Right lung (tissue), 10 donors: ENCODE measurements at places on chromosomes 7 and 10.

DNA sequence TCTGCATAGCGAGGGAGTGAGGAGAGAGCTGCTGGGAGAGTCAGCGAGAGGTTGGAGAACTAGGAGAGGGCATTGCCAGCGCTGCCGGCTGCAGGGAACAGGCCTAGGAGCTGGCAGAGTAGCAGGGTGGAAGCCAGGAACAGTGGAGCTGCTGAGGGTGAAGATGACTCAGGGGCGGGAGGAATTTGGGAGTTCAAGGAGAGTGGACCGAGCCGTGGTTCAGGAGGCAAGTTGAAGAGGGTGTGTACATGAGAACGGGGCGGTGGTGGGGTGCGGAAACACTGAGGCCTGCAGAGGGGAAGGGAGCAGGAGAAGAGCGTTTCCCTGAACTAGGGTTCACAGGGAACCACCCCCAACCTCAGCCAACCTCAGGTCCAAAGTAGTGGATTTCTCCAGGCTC is 31.5 kb downstream of the HIF1AN start:
- DNase-seq = no peak

GRCh38 chr10:82390866-82391658 is 516.1 kb downstream of the NRG3 start:
- DNase-seq = no peak

DNA sequence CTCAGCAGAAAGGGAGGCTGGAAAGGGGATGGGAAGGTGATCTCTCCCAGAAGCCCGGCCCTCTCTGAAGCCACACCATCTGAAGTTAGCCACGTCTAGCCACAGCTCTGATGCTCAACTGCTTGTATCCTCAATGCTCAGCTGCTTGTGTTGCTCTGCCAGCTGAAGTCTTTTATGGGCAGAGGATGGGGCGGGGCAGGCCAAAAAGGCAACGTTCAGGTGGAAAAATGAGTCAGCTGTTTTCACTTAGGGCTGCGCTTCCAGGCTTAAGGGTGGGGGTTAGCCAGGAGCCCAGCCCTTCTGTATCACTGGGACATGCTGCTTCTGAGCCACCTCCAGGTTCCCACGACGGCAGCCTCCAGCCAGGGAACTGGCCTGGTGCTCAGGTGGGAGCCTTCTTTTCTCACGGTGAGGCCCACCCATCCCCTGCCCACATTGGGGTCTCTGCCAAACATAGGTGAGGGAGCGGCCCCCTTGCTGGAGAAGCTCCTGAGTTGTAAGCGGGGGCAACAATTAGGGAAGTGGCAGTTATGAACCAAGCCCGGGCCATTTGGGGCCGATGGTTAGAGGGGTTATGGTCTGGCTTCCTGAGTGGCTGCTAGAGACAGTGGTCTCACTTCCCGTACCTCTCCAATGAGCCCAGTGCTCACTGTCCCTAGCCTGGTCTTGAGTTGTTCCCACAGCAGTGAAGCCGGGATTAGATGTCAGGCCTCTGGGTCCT is 44.9 kb upstream of the CNPY1 start:
- DNase-seq = no peak

DNA sequence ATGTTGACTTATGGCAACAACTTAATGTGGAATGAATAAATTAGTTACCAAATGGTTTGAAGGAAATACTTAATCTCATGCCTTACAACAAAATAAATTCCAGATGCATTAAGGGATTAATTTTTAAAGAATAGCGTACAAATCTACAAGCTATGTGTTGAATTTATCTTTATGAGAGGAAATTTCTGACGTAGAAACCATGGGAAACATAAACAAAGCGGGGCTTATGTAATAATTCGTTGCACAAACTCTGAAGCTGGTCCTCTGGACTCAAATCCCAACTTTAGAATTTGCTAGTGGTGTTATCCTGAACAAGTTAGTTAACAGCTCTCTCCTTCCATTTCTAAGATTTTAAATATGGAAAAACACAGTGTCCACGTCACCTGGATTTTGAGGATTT is 137.4 kb upstream of the CALCR start:
- no peak for DNase-seq

DNA sequence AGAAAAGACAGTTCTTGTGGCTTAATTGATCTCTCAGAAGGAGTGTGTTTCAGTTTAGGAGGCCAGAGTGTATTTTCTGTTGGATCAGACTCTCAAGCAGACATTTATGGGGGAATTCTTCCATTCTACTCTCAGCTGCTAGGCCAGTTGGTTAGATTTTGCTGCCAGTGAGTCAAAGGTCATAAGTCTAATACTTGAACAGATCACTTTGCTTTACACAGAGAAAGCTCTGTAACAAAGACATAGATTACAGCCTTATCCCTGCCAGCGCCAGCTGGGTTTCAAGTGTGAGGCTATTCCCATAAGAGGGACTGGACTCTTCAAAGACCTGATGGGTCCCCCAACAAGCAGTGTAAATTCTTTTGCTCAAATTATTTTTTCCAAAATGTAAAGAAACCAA is 145.6 kb upstream of the SEMA3C start:
- DNase-seq = no peak

DNA sequence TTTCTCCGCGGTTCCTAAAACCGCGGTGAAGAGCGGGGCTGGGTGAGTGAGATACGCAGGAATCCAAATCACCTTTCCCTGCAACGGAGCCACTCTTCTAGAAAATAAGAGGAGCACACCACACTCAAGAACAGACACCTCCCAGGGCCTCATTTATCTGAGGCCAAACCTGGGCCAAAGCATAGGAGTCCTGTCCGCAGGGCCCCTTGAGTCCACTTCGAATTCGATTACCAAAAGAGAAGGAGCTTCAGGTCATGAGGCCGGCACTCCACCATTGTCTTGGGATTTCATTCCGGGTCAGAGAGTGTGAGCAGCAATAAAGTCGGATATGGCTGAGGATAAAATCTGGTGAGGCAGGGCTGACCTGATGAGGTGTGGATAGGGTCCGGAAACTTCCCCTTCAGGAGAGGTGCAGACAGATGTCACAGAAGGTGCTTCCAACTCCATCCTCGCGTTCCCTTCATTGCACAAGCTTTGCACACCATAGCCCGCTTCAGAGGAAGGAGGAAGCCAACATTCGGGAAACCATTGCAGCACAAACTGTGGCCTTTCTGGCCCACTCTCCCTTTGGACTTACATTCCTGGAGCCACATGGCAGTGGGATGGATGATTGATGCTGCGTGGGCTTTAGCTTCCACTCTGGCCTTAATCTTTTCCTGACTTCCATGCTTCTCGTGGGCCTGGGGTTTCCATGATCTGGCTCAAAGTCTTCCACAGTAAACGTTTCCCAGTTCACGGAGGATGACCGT is 27.2 kb upstream of the ZNF273 start:
- DNase-seq = no peak

GRCh38 chr7:149633976-149634945 is 136.7 kb upstream of the ZNF746 start:
- no peak for DNase-seq

DNA sequence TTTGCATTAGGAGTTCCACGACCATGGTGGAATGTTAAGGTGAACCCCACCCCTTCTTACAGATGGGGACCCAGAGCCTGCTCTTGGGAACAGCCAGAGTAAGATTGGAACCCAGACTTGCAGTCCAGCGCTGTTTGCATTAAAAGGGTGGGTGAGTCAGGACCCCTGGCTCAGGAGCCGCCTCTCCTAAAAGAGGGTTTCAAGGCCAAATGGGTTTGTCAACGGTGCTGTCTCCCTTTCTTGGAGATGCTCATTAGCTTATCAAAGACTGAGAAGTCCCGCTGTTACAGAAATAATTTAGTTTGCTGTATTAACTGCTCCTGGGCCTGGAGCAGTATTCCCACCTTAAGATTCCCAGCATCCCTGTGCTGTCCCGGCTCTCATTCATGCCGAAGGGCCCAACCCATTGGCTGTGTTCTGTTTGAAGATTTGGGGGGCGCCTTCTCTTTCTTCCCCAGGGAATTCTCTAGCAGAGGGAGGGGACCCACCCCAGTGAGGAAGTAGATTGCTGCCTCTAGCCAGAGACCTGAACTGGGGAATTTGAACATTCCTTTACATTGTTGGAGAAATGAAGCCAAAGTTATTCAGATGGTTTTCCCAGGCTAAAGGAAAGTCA is 1.8 kb downstream of the MARVELD1 start:
- no peak for DNase-seq

- DNase-seq = no peak
Measured at GRCh38 chr7:29486191-29486700, 77.4 kb upstream of the PRR15 start.

GRCh38 chr7:105345003-105345402 is 43.7 kb downstream of the SRPK2 start:
- DNase-seq = no peak

- no peak for DNase-seq
Measured at GRCh38 chr10:5606864-5607263, 59.5 kb downstream of the ASB13 start.

- DNase-seq = no peak
Measured at GRCh38 chr7:113652501-113652900, 266.3 kb downstream of the PPP1R3A start.
